ENCODE measurements at places on chromosomes 3 and 15.

GRCh38 chr3:43644443-43644842, 22.6 kb upstream of the ANO10 start:
- no peak for DNase-seq

GRCh38 chr15:89035150-89035549, 53.1 kb upstream of the ABHD2 start:
- DNase-seq, result no peak

DNA sequence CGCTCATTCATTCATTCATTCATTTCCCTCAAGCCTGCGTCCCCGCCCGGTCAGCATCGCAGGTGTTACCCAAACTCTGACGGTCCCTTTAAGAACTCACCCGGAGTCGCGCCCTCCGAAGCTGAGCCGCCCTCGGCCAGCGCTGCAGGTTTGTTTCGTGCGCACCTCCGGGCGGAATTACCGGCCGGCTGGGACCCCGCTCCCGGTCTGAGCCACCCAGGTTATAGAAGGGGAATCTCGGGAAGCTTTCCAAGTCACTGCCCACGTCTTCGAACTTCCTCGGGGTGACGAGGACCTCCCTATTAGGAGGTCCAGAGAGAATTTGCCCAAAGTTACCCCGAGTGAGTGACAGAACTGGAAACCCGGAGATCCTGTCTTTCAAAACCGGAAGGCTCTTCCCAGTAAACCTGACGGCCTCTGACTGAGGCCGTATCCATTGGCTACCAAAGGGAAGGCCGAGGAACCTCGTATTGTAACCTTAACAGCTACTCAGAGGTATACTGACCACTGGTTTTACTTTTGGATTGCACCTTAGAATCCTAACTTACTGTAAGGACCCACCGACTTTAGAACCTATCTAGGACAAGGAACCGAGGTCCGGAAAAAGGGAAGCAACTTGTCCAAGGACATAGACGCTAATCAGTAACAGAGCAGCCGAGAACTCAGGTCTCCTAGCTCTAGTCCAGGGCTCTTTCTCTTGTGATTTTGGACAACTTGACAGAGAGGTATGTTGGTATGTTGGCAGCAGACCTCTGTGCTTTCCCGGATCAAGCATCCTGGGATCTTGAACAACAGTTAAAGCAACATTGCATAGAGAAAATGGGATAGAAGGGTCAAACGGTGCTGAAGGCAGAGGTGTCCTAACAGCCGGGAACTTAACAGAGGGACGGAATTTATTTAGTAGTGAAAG, 788 bp upstream of the DLG1 start:
- DNase-seq, result no peak

DNA sequence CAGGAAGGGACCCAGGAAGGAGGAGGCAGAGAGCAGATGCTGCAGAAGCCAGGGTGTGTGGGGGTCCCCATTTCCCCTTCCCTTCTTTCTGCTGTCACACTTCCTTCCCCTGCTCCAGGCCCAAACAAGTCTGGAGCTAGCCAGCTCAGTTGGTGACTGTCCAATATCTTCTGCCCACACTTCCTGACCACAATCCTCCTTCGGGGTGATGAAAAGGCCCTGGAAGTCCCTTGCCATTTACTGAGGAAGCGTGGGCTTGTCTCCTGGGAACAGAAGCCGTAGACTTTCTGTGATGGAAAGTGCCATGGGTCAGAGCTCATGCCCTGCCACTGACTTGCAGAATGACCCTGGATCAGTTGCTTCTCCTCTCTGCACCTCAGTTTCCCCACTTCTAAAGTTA, 39.0 kb downstream of the ANAPC13 start:
- peak; percentile 52 for DNase-seq

DNA sequence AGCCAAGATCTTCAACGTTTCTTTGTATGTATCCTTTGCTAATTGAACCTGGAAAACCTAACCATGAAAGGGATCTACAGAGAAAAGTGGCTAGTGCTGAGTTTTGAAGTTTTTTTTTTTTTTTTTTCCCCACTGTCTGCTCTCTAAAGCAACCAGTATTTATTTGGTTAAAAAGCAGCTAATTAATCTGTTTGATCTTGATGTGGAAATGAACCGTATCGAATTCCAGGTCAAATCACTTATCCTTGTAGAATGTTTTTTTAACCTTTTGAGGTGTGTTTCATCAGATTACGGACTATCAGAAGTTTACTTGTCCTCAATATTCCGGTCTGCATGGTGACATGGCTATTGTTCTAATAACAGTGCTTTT, 117.2 kb downstream of the FNDC3B start:
- DNase-seq, result no peak

- DNase-seq, result peak; percentile 28
These were observed 54.1 kb downstream of the SLC7A14 start for GRCh38 chr3:170531657-170532335.

- DNase-seq, result no peak
These were observed 50.8 kb upstream of the SYN2 start for GRCh38 chr3:11953350-11953749.

DNA sequence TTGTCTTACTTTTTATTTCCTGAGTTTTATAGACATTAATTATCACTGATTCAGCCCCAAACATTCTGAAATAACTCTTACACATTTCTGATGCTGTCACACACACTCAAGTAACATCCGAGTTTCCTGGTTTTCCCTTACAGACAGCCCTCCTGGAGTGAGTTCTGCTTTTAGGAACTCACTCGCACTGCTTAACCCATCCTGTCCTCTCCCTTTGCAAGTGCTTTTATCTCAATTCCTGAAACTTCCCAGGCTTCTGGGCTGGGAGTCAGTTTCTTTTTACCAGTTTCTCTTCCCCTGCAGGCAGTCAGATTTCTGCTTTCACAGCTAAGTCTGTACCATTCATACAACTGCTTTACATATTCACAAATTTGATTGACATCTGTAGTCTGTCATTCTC, 15.6 kb upstream of the SH3GL3 start:
- no peak for DNase-seq

DNA sequence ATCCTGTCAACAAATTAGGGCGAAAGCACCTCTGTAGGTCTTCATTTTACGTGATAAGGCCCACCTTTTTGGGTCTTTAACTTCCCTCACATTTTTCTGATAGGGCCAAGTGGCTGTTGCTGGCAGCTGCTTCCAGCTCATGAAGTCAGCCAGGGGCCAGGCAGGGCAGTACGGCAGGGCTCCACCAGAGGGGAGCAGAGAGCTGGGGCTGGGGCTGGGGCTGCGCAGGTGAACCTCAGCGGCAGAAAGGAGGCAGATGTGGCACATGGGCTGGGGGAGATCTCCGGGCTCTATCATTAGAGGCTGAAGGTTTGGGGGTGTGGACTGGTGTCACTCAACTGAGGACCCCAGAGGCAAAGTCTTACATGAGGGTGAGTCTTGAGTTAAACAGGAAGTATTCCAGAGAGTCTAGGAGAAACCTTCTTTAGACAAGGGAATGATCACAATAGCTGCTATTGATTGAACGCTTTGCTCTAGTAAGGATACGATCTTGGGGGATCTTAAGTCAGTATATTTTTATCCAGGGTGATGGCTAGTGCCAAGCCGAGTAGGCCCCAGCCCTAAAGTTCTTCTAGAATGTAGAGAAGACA, 62.8 kb upstream of the MEX3B start:
- DNase-seq, result peak; percentile 47

- DNase-seq, result no peak
These were observed 67.5 kb upstream of the TJP1 start for GRCh38 chr15:29889542-29890329.

DNA sequence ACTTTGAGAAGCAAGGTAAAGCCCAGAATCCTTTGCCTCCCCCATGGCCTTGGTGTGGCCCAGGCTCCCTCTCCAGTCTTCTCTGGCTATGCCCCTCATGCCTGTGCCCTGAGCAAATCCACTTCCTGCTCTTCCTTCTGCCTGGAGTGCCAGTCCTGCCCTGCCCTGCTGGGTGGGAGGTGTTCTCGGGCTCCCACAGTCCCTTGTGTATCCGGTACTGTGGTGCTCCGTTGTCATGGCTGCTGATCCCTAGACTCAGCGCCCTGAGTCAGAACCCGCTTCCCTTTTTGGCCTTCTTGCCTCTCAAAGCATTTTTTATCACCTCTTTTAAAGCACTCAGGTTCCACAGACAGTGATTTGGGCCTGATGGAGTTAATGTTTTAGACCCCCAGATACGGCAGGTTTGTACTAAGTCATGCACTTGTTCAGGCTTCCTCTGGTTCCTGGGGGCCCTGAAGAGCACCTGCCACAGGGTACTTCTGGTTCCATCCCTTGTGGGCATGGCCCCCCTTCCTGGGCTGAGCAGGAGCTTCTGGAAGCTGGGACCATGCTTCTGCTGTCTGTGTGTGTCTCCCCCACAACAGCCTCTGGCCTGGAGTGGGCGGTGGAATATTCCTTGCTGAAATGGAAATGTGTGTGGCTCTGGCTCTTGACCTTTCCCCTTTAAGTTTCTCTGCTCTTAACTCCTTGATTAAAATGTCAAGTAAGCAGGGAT, 29.6 kb upstream of the ADAMTS7 start:
- peak; percentile 15 for DNase-seq

DNA sequence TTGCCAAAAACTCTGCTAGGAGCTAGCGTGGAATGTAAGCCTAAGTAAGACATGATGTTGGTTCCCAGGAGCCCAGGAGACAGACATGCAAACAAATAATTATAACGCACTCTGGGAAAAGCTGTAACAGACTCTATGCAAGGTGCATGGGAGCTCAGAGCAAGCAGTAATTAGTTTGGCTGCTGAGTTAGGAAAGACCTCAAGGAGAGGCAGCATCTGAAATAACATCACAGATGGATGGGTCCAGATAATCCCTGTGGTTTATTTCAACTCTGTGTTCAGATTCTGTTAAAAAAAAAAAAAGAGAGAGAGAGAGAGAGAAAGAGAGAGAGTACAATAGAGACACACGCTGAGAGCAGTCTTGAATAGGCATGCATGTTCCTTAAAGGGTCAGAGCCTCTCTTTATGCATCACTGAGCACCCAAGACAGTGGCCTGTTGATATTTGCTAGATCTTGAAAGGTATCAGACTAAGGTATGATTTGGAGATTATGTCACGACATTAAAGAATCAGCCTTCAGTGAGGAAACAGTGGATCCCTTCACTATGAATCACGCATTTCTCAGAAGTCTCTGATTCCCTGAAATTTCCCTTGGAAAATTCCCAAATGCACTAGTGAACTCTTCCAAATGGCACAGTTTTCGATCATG, 124.4 kb upstream of the LIPC start:
- DNase-seq, result peak; percentile 75

GRCh38 chr15:36323615-36324014, 255.8 kb upstream of the CDIN1 start:
- peak; percentile 22 for DNase-seq

DNA sequence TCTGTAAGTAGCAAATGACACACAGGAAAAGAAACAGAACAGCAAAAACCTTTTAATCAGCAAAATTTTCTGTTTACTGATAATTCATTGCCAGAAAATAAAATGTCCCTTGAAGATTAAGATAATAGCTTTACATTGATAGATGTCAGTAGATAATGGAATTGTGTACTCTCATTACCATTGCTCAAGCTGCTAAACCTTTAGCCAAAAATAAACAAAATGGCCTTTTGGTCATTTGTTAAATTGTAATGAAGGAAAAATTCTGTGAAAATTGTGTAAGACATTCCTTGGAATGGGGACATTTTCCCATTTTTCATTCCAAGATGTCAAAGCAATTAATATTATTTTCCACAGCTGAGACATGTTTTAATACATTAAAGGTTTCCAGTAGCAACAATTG, 189.8 kb downstream of the PLOD2 start:
- no peak for DNase-seq

- DNase-seq, result no peak
These were observed 10.1 kb downstream of the RCN2 start for GRCh38 chr15:76941636-76942035.

DNA sequence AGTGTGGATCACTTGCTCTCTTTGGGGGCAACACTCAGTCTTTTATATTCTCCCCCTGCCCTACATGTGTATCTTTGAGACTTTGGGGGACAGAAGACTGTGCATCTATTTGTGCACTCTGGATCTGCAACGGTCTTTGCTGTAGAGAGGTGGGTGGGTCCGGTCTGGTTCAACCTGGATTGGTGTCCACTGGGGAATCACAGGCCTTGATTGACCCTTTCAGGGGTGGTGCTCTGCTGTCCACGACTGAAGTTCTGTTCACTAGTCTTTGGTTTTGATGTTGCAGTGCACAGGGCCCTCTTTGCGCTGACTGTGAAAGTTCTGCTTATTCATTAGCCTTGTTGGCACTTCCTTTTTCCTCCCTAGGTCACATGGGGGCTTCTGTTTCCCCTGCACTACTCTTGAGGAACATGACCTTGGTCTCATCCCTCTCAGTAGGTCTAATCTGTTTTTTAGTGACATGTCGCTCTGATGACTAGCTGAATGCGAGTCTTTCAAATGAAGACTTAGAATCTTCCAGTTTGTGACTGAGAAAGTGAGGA, 284.2 kb downstream of the SV2B start:
- DNase-seq, result no peak

DNA sequence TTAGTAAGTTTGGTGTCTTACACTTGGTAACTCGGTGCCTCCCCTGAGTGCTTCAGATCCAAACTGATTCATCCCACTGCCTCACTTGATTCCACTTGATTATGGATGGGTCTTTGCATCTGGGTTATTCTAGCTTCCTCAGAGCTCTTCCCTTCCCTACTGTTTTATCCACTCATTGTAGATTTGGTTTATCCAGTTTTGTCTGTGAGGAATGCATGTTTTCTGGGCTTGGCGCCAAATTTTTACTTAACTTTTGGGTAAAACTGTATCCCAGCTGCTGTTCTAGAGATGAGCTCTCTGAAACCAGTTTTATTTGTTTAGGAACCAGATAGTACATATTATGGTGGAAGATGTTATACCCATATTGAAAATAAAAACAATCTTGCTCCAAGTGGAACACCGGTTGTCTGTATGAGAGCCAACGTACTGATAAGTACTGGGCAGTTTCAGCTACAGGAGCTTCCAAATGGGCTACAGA, 20.9 kb downstream of the RAD54L2 start:
- peak; percentile 56 for DNase-seq

GRCh38 chr3:50241163-50241562, 5.2 kb downstream of the GNAI2 start:
- DNase-seq, result no peak

GRCh38 chr15:90936823-90937222, 1.7 kb downstream of the UNC45A start:
- no peak for DNase-seq

- DNase-seq, result no peak
These were observed 989 bp upstream of the PPIB start for GRCh38 chr15:64163659-64164362.

DNA sequence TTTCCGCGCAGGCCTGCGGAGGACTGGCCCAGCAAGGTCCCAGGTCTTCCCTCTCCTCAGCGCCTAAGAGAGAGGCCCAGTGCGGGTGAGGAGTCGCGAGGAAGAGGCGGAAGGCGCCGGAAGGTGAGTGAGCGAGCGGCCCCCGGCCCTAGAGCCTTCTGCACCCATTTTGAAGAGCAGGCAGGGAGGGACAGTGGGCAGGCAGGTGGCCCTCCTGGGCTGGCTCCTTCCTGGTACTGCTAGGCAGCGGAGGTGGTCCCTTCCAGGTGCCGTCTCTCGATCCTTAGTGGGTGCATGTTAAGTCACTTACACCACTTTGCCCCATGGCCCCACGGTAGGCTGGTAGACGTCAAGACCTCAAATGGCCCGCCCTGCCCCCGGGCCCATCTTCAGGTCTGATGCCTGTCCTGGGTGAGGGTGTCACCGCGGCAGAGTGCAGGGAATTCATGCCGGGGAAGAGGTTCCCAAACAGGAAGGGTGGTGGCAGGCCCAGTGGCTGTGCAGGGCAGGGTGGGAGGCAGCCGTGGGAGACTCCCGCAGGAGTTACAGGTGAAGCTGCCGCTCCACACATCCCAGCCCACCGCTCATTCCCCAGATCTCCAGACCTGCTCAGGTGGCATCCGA, 14.4 kb downstream of the PAK6 start:
- DNase-seq, result no peak

All from fibroblast of skin of right quadriceps (primary cell).